ENCODE measurements at places on chromosomes 4 and X.

DNA sequence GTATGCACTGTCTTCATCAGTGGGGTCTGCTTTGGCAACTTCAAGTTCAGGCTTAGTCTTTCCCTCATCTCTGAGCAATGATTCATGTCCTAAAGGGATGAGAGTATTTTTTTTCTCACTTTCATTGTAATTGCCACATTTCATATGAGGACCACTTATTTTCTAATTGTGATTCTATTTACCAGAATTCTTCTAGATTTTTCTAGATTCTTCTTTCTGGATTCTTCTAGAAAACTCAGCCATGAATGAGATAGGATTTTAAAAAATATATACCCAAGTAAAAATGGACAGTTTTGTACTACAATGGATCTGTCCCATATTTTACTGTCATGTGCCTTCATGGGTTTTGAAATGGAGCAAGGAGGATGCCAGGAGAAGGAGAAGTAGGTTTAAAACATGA is 78.4 kb downstream of the TSPAN7 start:
- no peak for DNase-seq

GRCh38 chrX:19566359-19567222 is 51.3 kb upstream of the MAP3K15 start:
- no peak for DNase-seq

- DNase-seq, result no peak
These were observed 284.2 kb downstream of the KCNIP4 start for GRCh38 chr4:21664355-21664754.

GRCh38 chr4:161522031-161522430 is 641.8 kb downstream of the FSTL5 start:
- peak; percentile 21 for DNase-seq

GRCh38 chr4:144674711-144675110 is 28.8 kb downstream of the HHIP start:
- DNase-seq, result no peak

DNA sequence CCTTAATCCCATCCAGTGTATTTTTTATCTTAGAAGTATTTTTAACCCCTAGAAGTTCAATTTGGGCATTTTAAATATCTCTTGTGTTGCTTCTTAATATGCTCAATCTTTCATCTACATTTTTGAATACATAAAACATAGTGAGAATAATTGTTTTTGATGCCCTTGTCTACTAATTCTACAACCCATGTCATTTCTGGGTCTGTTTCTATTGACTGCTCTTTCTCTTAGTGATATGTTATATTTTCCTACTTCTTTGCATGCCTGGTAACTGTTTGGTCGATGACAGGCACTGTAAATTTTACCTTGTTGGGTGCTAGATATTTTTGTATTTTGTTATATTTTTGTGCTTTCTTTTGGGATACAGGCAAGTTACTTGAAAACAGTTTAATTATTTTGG is 56.3 kb downstream of the CYTL1 start:
- no peak for DNase-seq

DNA sequence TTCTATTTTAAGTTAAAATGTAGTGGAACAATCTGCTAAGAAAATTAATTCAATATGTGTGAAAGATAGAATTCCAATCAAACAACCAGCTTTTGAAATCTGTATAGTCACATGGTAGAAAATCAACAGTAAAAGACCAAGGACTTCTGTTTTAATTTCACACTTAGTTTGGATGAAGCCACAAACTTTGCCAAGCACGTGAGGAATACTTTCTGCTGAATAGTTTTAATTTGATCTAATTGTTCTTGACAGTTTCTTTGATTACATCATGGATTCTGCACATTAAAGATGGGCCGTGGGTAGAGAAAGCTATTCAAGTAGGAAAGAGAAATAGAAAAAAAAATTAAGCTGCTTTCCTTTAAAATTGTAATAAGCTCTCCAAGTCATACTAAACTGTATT is 137.9 kb upstream of the FAM241A start:
- DNase-seq, result no peak

DNA sequence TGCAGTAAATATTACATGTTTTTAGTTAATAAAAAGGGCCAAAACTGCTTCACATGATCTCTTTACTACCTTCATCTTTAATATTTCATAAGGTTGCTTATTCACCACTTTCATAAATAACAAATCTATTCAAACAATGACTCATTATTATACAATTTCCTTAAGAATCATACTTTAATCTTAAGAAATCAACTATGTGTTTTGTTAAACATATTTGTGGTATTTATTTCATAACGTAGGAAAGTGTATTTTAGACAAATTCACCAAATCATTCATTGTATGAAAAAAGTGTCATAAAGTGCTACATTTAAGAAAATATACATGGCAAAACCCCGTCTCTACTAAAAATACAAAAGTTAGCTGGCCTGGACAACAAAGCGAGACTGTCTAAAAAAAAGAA is 150.5 kb upstream of the RXFP1 start:
- DNase-seq, result no peak

DNA sequence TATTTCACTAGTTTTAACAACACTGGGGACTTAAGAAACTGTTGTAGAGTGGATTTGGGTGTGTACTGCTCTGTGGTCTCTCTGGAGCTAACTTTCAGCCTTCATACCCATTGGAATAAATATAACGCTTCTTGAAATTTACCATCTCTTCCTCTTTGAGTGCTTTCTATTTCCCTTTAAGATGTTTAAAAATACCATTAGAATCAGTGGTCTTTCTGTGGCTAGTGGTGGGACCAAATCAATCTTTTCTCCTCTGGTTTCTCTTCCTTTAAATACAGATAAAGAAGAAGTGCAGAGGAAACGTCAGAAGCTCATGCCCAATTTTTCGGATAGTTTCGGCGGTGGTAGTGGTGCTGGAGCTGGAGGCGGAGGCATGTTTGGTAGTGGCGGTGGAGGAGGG is 92.0 kb downstream of the NFKB1 start:
- DNase-seq, result no peak

Measured in D341Med (cell line).